Esophagus squamous epithelium (tissue), 5 donors: ENCODE measurements at places on chromosomes 3 and 15.

DNA sequence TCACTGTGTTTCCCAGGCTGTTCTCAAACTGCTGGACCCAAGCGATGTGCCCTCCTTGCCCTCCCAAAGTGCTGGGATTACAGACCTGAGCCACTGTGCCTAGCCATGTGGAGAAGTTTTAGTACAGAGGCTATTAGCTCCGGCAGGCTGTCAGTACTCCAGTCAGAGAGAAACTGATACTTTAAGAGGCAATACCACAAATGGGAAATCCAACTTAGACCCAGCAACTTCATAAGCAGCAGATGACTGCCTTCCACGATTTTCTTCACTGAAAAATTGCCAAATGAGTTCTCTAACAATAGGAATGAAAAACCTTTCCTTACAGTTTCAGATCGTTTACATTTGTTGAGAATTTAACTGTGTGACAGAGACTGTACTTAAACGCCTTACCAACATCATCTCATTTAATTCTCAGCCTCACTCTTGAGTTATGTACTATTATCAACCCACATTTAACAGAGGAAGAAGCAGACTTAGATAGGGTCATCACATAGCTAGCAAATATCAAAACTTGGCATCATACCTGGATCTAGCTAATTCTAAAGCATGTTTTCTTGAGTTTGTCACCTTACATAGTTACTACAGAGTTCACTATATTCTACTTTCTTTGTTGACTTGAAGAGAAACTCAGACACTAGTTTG is 127.4 kb downstream of the TCF12 start:
- DNase-seq = no peak

DNA sequence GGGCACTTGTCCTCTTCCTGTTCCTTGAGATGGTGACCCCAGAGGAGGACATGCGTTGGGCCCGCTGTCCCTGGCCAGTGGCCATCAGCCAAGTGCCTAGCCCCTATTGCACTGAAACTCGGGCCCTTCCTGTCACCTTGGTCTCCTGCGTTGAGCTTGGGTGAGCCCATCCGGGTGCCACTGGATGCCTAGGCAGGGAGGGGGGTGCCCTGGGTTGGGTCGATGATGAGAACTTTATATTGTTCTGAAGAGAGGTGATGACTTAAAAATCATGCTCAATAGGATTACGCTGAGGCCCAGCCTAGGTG is 221.8 kb downstream of the SNRPN start:
- DNase-seq = no peak

GRCh38 chr3:52787672-52788625 is 6.6 kb upstream of the ITIH3 start:
- no peak for DNase-seq

- no peak for DNase-seq
Observed at GRCh38 chr15:61671736-61672135, 388.5 kb downstream of the VPS13C start.

DNA sequence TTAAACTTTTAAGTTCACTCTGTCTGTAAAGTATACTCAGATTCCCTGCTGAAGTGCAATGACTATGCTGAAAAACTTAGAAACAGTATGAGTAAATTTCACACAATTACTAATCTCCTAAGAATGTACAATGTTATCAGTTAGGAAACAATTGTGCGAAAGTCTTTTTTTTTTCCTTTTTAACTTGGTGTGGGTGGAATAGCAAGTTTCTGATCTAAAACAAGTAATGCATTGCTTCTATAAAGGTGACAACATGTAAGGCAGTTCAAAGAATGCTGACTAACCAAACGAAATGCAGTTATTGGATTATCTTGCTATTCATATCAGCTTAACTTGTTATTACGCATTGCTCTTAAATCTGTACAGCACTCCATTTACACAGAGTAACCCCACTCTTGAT is 19.3 kb upstream of the SLC12A8 start:
- no peak for DNase-seq

DNA sequence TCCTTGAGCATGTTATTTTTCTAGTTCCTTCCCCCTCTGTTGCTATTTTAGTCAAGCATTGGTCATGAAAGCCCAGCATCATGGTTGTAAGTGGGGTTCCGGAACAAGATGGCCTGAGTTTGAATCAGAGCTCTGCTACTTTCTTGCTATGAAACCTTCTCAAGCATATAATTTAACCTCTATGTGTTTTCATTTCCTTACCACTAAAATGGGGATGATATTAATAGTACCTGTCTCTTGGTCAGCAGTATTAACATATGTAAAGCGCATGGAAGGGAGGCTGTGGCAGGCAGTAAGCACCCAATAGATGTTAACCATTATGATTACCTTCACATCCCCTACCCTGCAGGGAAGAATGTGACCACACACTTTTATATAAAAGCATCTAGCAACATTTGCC is 14.3 kb upstream of the SPRED1 start:
- DNase-seq = no peak

DNA sequence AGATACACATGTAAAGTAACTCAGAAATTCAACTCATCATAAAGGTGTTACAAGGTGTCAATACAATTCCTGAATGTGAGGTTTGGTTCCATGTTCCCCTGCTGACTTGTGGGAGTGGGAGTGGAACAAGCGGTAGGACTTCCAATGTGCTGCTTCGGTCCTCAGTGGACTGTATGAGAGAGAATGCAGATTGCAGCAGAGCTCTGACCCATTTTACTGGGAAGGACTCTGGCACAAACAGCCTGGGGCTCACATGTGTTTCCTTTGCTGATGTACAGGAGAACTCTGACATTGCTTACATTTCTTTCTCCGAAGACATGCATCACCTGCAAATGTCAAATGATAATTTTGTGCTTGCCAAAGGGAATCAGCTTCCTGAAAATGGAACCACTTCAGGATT is 111.5 kb downstream of the UNC13C start:
- no peak for DNase-seq

GRCh38 chr3:171879472-171879871 is 36.3 kb downstream of the TMEM212 start:
- DNase-seq = no peak

GRCh38 chr15:32887090-32887489 is 169.3 kb downstream of the GREM1 start:
- DNase-seq = no peak

- DNase-seq = no peak
Observed at GRCh38 chr15:46039703-46040102, 404.9 kb downstream of the SQOR start.

- DNase-seq = peak; percentile 48
Observed at GRCh38 chr15:56464893-56465520, at the start of gene MNS1. Gene MNS1 (minus strand): TSS chr15:56465137. CDS start chr15:56464972, 165 bp downstream.

DNA sequence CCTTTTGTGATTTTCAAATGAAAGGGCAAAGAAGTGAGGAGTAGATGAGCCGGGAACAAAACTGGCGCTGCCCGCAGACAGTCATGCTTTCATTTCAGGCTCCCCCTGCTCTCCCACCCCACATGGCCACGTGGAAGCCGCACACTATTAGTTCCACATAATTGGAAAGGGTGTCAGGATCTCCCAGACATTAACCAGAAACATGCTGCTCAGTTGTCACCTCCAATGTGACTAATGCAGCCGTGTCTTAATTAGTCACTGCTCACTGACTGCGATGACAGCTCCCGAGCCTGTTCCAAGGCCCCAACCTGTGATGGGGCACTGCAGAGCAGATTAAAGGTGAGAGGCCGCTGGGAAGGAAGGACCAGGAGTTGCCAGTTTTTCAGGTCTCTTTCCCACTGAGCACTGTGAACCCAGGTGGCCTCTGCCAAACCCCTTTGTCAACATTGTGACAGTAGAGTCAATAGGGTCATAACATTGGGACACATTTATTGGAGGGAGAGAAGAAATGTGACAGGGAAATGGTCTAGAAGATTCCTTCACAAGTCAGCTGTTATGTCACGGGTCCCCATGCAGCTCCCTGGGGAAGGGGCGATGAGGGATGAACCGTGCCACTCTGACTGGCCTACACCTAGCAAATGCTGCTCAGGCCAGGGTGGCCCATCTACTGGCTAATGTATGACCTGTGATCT is 38.6 kb upstream of the SFMBT1 start:
- no peak for DNase-seq

DNA sequence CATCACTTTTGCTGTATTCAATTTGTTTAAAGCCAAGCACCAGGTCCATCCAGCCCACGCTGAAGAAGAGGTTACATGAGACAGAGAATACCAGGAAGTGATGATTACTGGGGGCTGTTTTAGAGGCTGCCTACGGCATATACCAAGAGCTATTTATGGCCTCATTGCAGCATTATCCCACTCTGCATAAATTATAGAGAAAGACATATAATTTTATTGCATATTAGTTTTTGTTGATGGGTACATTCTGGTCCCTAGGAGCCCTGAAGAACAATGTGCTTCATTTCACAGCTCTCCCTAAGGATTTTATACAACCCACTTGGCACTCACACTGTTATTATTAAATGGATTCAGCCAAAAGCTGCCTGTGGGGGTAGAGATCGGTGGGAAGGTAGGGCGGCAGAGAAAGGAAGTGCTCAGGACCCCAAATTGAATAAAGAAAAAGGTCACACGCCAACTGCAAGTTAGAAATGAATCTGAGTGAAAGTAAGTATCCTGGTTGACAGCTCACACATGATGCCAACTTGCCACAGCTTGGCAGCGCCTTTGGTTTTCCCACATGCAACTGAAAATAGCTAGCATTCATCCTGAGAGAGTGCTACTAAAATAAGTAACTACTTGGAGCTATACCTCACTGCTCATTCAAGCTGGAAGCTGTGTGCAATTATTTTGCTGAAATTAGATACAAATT is 73.7 kb downstream of the CCNL1 start:
- DNase-seq = no peak

GRCh38 chr3:195001261-195001660 is 269.7 kb downstream of the XXYLT1 start:
- DNase-seq = no peak

DNA sequence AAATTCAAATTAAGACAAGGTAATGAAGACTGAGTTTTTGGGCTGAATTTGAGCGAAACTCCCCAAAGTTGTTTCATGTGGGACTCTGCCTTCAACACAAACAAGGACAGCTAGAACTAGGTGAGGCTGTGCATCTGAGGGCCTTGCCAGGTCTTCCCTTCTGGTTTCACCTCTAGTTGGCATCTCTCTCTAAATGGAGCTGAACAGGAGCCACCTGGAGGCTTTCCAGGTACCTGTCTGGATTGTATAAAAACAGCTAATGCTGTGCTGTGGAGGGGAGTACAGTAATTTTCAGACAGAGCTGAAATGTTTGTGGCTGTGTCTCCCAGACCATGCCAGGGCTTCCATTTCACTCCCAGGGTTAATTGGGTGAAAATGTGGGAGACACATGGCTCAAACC is 27.1 kb downstream of the TRIM71 start:
- no peak for DNase-seq

DNA sequence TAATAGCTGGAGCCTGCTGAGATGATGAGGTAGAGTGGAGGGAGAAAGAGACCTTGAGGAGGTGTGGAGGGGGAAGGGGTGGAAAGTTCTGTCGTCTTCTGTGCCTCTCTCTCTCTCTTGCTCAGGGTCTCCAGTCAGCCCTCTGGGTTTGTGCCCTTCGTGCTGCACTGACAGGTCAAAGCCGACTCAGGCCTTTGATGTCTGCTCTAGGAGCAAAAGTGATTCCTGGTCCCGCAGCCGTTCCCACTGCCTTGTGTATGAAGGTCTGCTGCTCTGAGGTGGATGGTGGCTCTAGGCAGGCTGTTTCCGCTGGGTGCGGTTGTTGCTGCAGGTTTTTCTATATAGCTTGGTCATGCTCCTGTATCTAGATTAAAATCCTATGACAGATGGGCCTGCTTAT is 89.4 kb downstream of the IGF1R start:
- no peak for DNase-seq

DNA sequence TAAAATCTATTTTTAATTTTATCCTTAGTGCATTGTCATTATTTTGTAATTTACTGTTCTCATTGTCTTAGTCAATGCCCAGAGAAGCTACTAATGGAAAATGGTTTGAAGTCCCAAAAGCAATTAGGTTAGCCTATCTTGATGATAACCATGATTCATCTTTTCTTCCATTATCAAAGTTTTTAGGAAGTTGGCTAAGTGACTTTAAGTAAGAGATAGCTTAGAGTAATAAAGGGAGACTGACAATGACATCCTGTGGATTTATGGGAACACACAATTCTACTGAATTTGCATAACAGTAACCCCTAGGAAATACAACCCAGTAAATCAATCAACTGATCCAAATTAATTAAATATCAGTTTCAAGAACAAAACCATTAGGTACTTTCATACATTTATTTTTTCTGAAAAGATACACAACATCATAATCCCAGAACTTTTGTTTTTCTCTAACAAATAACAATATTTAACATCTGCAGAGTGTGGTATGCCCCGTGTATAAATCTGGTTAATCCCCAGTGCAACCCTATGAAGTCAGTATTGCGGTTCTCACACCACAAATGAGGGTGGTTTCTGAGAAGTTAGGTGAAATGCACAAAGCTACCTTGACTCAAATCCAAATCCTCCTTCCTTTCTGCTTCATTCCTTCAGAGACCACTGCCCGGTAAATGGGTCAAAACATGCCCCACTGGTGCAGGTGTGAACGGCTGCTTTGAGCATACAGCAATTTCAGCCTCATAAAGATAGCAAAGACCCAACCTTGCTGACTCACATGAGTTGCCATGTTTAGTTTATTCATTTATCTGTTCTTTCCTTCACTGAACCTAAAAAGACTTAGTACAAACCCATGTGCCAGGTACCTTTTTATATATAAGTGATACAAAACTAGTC is 202.1 kb downstream of the TBL1XR1 start:
- DNase-seq = no peak

- no peak for DNase-seq
Observed at GRCh38 chr3:154428286-154429206, 1.4 kb downstream of the GPR149 start.

GRCh38 chr15:62895905-62896316 is 146.6 kb upstream of the TPM1 start:
- no peak for DNase-seq

- no peak for DNase-seq
Observed at GRCh38 chr3:156594219-156594683, 39.3 kb upstream of the SSR3 start.

DNA sequence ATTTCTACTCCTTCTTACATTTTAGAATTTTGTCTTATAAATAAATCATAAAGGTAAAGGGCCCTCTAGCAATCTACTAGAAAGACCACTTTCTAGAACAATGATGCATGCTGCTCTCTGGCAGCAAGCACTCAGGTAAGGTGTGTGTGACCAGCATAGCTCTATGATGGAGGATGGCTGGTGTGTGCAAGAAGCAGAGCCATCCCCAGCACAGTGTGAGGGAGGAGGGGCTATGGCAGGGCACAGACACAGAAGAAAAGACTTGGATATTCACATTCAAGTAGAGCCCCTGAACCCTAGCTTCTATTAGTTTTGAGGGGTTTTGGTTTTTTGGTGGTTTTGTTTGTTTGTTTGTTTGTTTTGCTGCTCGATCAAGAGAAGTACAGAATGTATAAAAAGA is 277.1 kb upstream of the CCDC54 start:
- DNase-seq = no peak
